Amniotic stem cell (primary cell): ENCODE measurements at places on chromosomes 2 and 18.
A peak's percentile ranks its signal among the peaks of the same experiment; 100 is the strongest.

DNA sequence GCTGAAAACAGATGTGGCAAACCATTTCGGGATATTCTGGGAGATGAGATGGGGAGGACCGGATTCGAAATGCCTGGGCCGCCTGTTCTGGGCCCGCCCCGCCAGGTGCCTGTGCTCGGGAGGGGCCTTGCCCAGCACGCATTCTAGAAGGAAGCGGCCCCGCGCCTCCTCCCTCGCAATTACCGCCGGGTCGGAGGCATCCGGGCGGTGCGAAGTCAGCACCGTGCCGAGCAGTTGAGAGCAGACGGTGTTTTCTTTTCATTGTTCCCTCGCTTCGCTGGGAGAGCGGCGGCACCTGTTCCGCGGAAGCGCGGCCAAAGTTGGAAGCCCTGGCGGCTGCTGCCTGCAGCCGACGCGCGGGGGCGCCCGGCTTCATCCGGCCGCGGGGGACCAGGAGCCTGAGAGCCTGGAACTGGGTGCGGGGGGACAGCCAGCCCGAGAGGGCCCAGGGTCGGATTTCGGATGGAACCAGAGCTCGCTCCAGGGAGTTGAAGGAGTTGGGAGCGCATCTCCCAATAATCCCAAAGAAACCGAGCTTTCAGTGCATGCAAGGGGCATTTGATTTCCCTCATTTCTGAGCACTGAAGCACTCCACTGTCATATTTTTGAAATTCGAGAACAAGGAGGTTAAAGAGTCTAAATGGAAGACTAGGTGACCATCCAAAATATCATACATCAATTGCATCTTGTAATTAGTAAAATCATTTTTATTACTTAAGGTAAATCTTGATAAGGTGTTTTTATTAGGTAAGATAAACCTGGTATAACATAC lies 241.8 kb upstream of the RAB12 start:
- DNase-seq, result no peak

- DNase-seq, result no peak
Measured at GRCh38 chr2:134244587-134244986, 9.3 kb upstream of the MGAT5 start.

GRCh38 chr18:12479536-12479935 lies 71.8 kb downstream of the PRELID3A start:
- no peak for DNase-seq

GRCh38 chr18:33761363-33761762 lies 183.3 kb downstream of the ASXL3 start:
- DNase-seq, result peak; percentile 1

DNA sequence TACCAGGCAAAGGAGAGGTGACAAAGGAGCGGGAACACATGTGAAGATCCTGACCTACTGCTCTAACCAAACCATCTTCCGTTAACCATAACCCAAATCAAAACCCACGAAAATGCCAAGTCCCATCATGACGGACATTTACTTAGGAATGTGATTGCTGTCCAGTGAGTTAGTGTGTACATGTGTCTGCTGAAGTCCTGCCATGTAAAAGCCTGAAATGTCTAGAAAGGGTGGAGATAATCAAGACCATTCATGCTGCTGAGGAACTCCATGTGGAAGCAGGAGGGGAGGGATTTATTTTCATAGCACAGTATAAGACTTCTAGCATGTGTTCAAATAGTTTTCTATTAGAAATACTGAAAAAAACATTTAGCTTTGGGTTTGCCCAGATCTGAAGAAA lies 137.0 kb upstream of the BOD1L2 start:
- no peak for DNase-seq

GRCh38 chr2:120017201-120017600 lies 4.3 kb downstream of the EPB41L5 start:
- no peak for DNase-seq

DNA sequence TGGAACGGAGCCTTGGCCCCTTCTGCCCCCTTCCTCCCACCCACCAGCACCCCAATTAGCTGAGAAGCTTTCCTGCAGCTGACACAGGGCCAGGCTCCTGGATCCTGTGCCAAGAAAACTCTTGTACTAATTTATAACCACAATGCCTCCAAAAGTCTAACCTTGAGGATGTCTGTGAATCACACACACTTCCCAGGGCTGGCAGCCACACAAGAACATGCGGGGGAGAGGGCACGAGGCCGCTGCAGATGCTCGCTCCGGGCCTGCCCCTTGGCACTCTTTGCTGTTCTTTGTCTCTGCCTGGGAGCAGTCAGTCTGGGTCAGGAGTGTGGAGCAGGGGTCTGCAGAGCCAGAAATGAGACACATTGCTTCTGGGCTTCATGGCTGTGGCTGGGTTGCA lies 62.7 kb upstream of the KIF5C start:
- DNase-seq, result no peak

GRCh38 chr2:239456940-239457339 lies 56.1 kb upstream of the HDAC4 start:
- no peak for DNase-seq

DNA sequence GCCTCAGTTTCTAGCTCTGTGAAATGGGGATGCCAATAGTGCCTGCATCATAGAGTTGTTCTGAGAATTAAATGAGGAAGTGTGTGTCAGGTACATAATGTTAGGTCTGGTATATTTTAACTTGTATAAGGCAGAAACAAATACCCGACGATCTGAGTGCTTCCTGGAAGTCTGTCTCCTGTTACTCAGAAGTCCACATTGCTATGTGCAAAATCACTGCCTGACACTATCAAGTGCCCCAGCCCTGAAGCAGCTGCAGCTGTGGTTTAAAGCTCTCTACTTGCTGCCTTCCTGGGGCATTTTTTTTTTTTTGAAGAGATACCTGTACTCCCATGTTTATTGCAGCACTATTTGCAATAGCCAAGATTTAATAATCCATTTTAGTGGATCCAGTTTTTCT lies 125.3 kb downstream of the SLC4A3 start:
- no peak for DNase-seq

GRCh38 chr2:223950448-223951347 lies 5.6 kb upstream of the WDFY1 start:
- DNase-seq, result no peak

GRCh38 chr2:96873651-96874096 lies 3.8 kb upstream of the SEMA4C start:
- DNase-seq, result no peak

DNA sequence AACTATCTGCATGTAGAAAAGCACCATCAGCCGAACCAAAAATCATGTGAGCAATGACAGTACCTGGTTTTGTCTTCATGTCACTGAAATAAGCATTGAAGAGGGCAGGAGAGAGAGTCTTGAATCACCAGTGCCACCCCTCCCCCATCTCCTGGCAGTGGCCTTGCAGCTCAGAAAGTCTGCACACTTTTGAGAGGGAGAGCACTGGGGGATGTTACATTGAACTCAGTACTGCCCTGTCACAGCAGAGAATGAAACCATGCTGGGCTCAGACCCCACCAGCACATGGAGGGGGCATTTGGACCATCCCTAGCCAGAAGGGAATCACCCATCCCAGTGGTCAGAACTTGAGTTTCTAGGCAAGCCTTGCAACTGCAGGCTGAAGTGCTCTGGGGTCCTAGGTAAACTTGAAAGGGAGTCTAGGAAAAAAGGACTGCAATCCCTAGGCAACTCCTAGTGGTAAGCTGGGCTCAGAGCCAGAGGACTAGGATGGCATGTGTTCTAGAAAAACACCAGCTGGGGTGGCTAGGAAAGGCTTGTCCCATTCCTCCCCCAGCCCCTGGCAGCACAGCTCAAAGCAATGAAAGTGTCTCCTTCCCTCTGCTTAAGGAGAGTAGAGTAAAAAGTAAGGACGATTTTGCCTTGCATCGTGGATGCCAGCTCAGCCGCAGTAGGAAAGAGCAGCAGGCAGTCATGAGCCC lies 259.9 kb upstream of the MYT1L start:
- DNase-seq, result no peak
